CD4-positive, alpha-beta T cell treated with Interleukin-4 for 4 hours (primary cell): ENCODE measurements at places on chromosomes 12 and 14.

DNA sequence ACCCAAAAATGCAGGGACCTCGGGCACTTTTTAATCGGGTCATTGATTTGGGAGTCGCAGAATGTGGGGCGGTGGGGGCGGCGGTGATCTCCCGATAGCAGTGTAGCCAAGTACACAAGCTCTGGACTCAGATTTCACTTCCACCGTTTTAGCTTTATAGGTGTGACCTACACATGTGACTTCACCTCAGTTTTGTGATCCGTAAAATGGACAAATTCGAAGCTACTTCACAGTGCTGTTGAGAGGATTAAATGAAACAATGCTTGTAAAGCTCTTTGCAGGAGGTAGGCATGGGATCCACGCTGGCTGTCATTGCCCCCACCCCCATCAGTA, 478 bp downstream of the RITA1 start:
- DNase-seq: no peak

GRCh38 chr14:103121846-103122584, 1.2 kb upstream of the TNFAIP2 start:
- DNase-seq: no peak

GRCh38 chr12:19236656-19237055, 107.1 kb downstream of the PLEKHA5 start:
- no peak for DNase-seq

DNA sequence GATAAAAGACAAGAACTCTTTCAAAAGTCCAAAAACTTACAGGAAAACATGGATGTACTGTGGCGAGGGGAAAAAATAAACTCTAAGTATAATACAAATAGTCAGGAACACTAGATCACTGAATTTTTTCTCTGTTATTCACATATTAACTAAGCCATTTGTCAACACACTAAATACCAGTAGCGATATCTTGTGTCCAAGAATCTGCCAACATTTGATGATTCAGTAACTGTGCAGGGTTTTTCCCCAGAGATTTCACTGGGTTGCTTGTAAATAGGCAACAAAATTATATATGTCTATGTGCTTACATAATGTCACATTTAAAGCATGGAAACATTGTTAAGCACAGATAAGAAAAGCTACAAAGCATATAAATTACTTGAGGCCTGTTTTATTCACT, 205.9 kb downstream of the KIF21A start:
- DNase-seq: no peak

GRCh38 chr12:43293396-43293795, 258.6 kb downstream of the ADAMTS20 start:
- DNase-seq: no peak

GRCh38 chr12:106601496-106601895, 18.7 kb downstream of the RFX4 start:
- no peak for DNase-seq

DNA sequence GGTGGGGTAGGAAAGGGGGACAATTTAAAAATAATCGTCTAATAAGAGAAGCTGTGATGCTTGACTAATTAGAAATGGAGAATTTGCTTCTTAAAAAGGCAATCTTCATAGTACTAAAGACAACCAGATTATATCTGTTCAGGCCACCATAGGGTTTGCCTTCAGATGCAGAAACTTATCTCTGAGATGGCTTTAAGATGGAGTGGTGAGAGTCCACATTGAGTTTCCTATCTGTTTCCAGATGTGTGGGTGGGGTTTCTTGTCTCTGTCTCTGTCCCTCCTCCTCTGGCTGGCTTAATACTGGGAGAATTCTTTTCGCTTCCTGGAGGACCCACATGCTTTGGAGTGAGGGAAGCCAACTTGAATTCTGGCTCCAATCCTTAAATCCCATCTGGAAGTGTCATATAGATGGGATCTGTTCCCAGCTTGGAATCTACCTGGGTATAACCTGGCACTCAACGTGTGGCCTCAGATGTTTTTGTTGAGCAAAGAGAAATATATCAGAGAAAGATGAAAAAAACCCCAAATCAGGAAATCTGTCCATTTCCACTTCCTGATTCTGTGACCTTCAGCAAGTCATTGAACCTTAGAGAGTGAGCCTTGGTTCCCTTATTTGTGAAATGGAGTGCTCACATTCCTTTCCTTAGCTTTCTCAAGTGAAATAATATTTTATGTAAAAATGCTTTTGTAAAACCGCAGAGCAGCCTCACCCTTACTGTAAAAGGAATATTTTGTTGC, 66.4 kb downstream of the CHST11 start:
- no peak for DNase-seq

GRCh38 chr12:118680356-118680963, 300.9 kb upstream of the SRRM4 start:
- no peak for DNase-seq

- DNase-seq: no peak
Observed at GRCh38 chr14:68081489-68081888, 261.9 kb downstream of the RAD51B start.

DNA sequence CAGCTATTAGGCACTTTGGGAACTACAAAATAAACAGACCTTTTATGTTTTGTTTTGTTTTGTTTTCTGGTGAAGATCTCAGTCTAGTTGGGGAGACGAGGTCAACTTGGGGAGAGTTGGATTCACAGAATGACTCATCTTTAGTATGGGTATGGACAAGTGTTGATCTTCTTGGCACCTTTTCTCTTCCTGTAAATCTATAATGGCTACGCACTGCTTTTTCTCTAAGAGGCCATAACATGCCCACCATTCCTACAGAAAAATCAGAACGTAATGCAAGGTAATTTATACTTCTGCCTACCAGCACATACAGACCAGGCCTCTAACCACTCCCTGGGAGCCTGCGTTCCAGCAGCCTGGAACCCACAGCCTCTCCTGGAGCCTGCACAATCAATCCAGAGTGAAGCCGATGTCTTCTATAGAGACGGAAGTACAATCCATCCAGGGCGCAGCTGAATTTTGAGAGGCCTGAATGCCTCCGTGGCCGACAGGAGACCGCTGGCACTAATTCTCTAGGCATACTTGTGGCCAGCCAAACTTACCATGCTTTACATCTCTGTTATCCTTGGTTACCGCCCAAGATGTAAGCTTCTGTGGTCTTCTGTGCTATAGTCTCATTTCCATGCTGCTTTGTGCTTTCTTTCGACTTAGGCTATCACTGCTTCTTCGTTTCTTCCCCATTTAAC, 717 bp downstream of the PPHLN1 start:
- DNase-seq: peak; percentile 17

DNA sequence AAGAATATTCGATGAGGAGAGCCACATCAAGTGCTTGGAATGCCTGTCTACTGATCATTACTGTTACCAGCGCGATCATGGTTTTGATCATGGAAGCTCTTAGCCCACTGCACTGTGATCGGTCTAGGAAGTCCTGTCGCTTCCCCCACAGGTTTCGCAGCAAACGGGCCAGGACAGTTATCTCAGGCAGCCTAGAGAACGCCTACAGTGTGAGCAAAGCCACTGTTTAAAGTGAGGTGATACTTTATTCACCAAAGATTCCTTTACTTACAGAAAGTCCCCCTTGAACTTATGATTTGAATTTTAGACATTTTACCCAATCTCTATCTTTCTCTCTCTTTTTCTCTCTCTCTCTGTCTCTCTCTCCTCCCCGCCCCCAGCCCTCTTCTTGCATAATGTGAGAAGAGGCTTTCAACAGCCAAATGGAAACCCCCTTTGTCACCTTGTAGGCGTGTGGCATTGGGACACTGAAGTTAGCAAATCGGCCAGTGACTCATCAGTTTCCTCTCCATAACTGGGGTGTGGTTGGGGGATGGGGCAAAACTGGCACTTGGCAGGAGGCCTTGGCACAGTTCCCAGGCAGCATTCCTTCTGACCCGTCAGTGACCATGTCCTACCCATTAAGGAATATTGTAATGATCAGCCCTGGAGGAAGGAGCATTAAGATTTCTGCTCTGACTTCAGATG, 214.8 kb downstream of the CHST11 start:
- peak; percentile 91 for DNase-seq

GRCh38 chr14:105375635-105376057, 22.7 kb upstream of the TEX22 start:
- DNase-seq: peak; percentile 25

- DNase-seq: no peak
Observed at GRCh38 chr14:76292561-76292960, 83.4 kb upstream of the ESRRB start.

GRCh38 chr14:66045572-66046021, 440.6 kb upstream of the CCDC196 start:
- no peak for DNase-seq
